ENCODE measurements at places on chromosomes 11 and 22.

DNA sequence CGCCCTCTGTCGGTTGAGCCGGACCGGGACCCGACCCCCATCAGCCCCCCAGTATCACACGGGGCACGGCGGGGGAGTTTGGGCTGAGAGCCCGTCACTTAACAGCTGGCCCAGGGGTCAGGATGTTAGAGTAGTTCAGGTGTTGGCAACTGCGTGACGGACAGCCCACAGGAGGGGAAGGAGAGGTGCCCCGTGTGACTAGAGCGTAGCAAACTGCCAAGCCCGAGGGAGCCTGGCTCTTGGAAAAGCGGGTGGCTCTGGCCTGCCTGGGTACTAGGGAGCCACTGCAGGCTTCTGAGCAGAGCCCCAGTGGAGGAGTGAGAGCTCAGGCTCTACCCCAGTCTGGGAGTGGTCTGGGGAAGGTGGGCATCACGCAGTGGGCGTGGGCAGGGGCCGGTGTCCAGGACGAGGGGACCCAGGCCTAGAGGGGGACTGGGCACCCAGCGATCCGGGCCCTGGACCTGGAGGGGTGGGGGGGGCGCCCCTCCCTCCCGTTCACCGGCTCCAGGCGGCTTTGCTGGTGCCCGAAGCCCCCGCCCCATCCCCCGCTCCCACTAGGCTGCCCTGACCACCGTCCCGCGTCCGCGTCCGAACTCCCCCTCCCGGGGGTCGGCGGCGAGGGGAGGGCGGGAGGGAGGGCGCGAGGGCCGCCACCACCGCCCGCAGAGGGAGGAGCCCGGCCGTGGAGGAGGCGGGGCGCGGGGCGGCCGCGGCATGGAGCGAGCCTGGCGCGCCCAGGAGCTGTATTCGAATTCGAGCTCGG, 24.4 kb downstream of the SHANK3 start:
- DNase-seq = no peak

- DNase-seq = peak; percentile 12
These were observed 76.2 kb upstream of the VPREB1 start for GRCh38 chr22:22168190-22168940.

DNA sequence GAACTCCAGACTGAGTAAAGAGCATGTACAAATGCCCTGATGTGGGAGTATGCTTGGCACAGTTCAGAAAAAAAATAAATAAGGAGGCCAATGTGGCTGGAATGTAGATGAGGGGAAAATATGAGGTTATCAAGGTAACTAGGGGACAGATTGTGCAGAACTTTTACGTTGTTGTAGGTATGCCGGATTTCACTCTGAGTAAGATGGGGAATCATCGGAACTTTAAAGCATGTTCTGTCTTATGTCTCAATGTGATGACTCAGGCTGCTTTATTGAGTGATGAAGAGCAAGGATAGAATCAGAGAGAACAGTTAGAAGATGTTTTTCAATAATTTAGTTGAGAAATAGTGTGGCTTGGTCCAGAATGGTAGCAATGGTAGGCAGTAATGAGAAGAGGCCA, 130.4 kb downstream of the C11orf87 start:
- DNase-seq = no peak

GRCh38 chr11:118247041-118247440, 5.1 kb downstream of the MPZL3 start:
- no peak for DNase-seq

- no peak for DNase-seq
These were observed 122.5 kb downstream of the OPCML start for GRCh38 chr11:133409799-133410198.

- DNase-seq = no peak
These were observed 67.8 kb downstream of the MIAT start for GRCh38 chr22:26725012-26725676.

GRCh38 chr11:62315431-62315830, 16.6 kb upstream of the SCGB1D4 start:
- DNase-seq = no peak

- no peak for DNase-seq
These were observed 20.4 kb downstream of the ASCC2 start for GRCh38 chr22:29817724-29818123.

GRCh38 chr22:40247976-40248375, 70.3 kb downstream of the TNRC6B start:
- DNase-seq = no peak

- no peak for DNase-seq
These were observed 2.5 kb upstream of the LRRC74B start for GRCh38 chr22:21042978-21043859.

DNA sequence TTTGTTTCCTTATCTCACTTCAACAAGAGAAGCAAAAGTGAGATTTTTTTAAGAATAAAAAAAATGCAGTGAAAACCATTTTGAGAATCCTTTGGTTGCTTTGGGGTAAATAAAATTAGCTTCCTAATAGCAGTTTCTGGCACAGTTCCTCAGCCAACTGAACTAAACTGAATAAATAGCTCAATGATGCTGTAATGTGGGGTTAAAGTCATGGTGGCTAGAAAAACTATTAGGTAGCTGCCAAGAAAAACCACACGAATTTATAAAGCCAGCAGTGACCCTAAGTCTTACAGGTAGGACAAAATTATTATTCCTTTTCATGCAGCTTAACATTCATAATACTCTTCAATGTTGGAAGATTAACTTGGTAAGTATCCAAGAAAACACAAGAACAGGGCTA, 142.4 kb downstream of the APIP start:
- no peak for DNase-seq

GRCh38 chr22:48140261-48140813, 1377.9 kb downstream of the TBC1D22A start:
- DNase-seq = no peak

DNA sequence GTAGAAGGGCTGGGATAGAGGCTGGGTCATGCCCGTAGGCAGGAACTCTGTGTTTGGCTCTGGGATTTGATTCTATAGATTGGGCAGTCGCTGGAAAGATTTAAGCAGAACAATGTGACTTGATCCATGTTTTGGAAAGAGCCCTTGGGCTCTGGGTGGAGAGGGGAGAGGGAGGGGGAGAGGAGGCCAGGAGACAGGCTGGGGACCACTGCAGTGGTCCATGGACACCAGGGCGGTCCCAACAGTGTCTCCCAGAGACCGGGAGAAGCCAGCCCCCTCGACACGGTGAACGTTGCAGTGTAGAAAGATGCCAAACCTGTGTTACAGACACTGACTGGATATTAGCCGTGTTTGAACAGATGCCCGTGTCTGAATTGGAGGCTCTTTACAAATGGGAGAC, 19.5 kb downstream of the PVALB start:
- DNase-seq = no peak

- DNase-seq = no peak
These were observed 907 bp downstream of the MCHR1 start for GRCh38 chr22:40679964-40680818.

- DNase-seq = peak; percentile 66
These were observed 421.6 kb downstream of the METTL15 start for GRCh38 chr11:28529540-28530410.

GRCh38 chr11:72223615-72224563, 678 bp upstream of the INPPL1 start:
- peak; percentile 48 for DNase-seq

DNA sequence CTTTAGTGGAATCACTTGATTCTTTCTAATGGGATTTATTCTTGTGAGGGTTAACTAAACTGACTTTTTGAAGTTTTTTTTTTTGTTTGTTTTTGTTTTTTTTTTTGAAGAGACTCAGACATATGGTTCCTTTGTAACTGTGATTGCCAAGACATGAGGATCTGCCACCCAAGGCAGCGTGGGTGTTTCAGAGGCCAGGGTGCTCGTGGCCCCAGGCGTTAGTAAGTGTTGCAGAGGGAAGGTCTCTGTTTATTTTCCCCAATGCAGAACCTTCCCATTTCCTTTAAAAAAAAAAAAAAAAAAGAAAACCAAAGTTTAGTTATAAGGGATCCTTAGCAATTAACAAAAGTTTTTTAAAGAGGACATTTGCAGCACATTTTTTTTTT, 94.8 kb downstream of the CTTN start:
- DNase-seq = no peak

- DNase-seq = no peak
These were observed 260.4 kb downstream of the TMEM135 start for GRCh38 chr11:87298155-87298554.

- no peak for DNase-seq
These were observed 66.3 kb downstream of the NCAPD3 start for GRCh38 chr11:134157451-134157850.

Data from hematopoietic multipotent progenitor cell treated with erythropoietin and hydrocortisone succinate and interleukin-3 and kit ligand, for 8 days (in vitro differentiated cells).